ENCODE measurements at places on chromosomes 12 and 14. TPM values are rescaled to one million over a fixed set of nuclear protein-coding genes. Genes with fewer than 3 reads are reported as not detected.

Gene C12orf54
- not detected for total RNA-seq

Gene NTN4
- total RNA-seq: not detected

Gene ADAM21
- total RNA-seq: not detected

Gene ITGA7
- total RNA-seq: 3.3 TPM

Gene P2RX2
- not detected for total RNA-seq

Gene TAS2R43
- total RNA-seq: 3.0 TPM

Gene SOX5
- total RNA-seq: not detected

Gene JAG2
- total RNA-seq: 6.0 TPM

Gene RPGRIP1
- total RNA-seq: 0.39 TPM

Gene MIPOL1
- not detected for total RNA-seq

Gene SELPLG
- total RNA-seq: 25.3 TPM

Gene TSPAN11
- total RNA-seq: not detected

Gene LMNTD1
- total RNA-seq: not detected

Gene KCNJ8
- not detected for total RNA-seq

Gene PCED1B
- 19.3 TPM for total RNA-seq

Gene PLCZ1
- total RNA-seq: not detected

Gene MUCL1
- not detected for total RNA-seq

Gene NELL2
- 0.85 TPM for total RNA-seq

Gene RFC5
- total RNA-seq: 68.3 TPM

Gene LRP1
- total RNA-seq: 2.3 TPM

Gene C14orf119
- 37.0 TPM for total RNA-seq

Gene KRT1
- total RNA-seq: not detected

Gene OTUB2
- total RNA-seq: 0.48 TPM

Gene KLHL33
- 0.09 TPM for total RNA-seq

Gene IL26
- not detected for total RNA-seq

Gene SIX4
- 2.4 TPM for total RNA-seq

Gene RNASE3
- not detected for total RNA-seq

Gene ASCL1
- total RNA-seq: not detected

Gene NRL
- total RNA-seq: 8.1 TPM

Gene DACT1
- not detected for total RNA-seq

Gene PLBD1
- total RNA-seq: 0.61 TPM

Gene RAD51AP1
- total RNA-seq: 69.2 TPM

Gene CFAP251
- 4.8 TPM for total RNA-seq

Gene HOXC12
- not detected for total RNA-seq

Gene AKAP3
- 2.4 TPM for total RNA-seq

Gene LLPH
- total RNA-seq: 34.5 TPM

Gene TECPR2
- 12.7 TPM for total RNA-seq

Gene B3GNT4
- total RNA-seq: not detected

Gene RND1
- total RNA-seq: 13.9 TPM

Gene MYF6
- total RNA-seq: not detected

Gene TRHDE
- total RNA-seq: not detected

Gene TRMT5
- 14.5 TPM for total RNA-seq

Measured in OCI-LY7 (cell line).